LHCN-M2 (cell line): ENCODE measurements at places on chromosomes 1 and 21.

DNA sequence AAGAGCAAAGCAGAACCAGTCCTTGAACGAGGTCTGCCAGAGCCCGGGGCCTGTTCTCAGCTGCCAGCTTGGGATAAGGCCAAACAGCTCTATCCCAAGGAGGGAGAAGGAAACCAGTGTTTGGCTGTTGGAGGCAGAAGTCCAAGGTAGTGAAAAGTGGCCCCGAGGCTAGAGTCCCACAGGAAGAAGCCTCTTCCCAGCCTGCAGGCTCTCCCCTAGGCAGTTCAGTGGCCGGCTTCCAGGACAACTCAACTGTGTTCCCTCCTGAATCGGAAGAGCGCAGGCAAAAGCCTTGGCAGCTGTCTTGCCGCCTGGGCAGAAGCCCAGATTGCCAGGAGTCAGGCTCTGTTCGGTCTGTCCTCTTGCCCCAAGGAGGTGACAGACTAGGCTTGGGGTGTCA is 19.3 kb downstream of the QSOX1 start:
- DNase-seq: no peak

DNA sequence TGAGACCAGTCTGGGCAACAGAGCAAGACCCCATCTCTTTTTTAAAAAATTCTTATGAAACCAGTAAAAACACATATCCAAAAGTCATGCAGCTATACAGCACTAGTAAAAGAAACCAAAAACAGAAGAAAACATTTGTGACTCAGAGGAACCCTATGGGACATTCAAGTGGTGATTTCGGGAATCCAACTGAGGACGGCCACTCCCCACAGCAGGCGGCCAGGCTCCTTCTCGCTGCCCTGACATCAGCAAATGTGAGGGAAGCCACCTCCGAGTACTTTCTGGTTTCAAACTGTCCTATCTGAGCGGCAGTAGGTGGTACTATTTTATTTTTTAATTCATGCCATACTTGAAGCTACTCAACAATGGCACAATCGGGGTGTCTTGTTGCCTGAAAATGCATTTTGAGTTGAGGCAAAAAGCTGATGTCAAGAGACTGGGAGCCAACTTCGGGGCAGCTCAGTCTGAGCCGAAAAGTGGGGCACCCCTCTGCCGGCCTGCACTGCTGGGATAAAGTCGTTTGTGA is 3.3 kb downstream of the SUMO3 start:
- DNase-seq: peak; percentile 43

DNA sequence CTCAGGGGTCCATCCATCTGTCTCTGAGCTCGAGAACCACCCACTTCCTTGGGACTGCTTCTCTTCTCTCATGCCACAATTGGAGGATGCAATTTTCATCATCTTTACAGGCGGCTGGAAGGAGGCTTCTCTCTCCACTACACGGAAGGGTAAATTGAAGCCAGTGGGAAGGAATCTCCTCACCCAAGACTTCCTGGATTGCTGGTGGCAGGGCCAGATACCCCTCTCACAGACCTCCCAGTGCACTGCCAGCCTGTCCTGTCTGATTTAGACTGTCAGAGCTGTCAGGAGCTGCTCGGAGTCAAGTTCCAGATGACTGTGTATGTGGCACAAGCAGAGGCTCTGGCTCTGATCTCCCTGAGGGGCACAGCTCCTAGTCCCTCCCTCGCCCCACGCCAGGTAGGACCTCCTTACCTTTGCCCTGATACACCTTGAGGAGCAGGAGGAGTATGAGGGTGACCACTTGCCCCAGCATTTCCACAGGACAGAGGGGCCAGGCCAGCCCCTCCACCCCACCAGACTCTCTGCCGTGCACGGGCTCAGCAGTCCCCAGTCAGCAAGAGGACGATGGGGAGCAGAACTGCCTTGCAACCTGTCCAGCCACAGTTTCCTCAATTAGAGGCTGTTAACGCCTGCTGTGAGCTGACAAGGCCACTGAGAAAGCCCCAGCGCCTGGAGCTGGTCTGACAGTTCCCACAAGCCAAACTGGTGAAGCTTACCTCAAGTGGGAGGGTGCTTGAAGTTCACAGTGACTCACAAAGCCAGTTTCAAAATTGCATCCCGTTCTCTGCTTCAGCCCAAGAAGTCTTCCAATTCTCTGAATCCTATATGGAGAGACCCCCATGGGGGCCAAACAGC is at the start of gene CD244:
Gene CD244, minus strand, starts transcription at position 685 of the 858 bp plus-strand sequence. Its CDS starts 210 bp downstream, at position 475.
- no peak for DNase-seq

DNA sequence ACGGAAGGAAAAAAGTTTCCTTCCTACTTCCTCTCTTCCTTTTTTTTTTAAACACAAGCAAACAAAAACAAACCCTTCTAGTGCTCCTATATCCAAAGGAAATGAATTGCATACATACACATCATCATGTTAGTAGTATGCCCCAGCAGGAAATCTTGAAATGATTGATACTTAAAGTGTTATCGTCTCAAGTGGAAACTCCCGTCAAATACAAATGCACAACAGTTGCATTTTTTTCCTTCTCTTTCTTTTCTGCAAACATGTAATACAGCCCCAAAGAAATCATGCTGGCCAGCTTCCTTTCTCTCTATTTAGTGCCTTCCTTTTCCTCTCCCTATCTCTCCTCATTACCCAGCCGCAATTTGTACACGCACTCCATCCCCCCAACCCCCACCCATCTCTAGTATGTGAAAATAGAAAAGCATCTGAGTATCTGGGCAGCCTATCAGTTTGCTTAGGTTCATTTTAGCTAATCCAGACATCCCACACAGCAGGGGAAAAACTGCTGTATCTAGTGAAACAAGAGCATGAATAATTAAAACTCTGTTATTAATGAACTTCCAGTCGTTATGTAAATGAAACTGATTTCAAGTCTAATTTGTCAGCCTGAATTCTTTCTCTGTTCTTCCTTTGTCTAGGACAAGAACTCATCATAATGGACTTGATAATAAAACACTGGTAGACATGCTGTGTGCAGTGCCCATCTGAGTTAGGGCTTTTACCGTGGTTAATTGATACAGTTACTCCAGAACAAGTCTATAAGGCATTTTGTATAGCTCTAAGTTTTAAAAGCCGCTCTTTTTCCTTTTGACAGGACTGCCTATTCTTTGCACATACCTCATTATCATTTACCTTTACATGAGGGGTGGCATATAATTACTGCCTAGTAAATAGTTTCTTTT is 336.5 kb upstream of the ADGRL2 start:
- DNase-seq: no peak

DNA sequence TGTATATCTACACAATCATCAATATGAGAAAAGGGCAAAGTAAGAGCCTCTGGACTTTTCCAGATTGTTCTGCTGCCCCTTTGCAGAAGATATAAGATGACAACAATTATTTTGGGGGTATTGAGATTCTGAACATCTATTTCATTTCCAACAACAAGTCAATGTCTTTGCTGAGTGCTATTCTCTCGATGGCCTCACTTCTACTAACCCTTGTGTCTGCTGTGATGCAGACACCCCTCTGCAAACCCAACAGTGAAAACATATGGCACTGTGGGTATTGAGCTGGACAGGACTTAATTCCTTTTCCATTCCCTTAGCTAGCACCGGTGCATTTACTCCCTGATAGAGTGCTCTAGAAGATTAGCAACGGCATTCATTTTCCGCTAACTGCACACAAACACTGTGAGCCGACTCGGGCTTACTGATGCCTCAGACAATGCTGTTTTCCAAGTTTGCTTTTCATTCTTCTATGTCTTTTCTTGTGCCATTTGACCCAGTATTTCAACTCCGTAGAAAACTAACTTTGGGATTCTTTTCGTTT is 33.4 kb upstream of the SMYD2 start:
- no peak for DNase-seq

DNA sequence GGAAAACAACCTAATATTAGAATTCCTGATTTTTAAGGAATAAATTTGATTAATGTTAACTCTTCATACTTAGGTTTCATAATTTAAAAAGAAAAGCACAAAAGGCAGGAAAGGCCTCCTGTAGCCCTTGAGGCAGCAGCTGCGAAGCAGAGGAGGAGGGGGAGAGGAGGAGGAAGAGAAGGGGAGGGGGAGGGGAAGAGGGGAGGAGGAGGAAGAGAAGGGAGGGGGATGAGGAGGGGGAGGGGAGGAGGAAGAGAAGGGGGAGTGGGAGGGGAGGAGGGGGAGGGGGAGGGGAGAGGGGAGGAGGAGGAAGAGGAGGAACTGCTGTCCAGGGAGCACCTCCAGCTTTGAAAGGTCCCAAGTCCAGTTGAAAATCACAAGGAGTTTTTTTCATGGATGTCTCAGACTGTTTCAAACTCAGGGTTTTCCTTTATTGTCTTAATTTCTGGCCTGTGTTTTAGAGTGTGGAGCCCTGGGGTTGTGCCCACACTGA is 35.1 kb upstream of the DIP2A start:
- DNase-seq: no peak

DNA sequence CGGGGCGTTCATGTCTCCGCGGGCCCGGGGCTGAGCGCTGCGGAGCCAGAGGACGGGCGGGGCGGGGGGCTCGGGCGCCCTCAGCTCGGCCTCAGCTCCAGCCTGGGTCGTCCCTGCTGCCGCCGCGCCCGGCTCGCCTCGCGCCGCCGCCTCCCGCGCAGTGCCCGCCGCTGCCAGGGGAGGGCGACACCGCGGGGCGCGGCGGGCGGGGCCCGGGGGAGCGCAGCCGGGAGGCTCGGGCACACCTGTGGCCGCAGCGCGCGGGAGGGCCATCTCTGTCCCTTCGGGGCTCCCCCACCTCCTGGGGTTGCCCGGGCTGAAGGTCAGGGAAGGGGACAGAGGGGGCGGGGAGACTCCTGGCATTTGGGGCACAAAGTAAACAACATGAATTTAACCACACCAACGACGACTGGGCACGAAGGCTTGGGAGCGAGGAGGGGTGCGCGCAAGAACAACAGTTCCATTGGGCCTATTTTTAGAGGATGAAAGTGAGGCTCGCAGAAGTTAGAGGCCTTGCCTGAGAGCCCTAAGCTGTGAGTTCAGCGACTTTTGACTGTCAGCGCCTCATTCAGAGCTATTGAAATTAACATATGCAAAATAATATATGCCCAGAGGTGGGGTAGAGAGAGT is at the start of gene FAM131C:
Gene FAM131C, minus strand, starts transcription at position 162 of the 630 bp plus-strand sequence. CDS start 209 bp downstream, outside the sequence.
- DNase-seq: no peak

- no peak for DNase-seq
These were observed 225.2 kb upstream of the TNR start for GRCh38 chr1:175968486-175969172.

GRCh38 chr1:3013371-3014049 is 7.8 kb upstream of the ACTRT2 start:
- no peak for DNase-seq
